ENCODE measurements at places on chromosomes 1 and 21.

DNA sequence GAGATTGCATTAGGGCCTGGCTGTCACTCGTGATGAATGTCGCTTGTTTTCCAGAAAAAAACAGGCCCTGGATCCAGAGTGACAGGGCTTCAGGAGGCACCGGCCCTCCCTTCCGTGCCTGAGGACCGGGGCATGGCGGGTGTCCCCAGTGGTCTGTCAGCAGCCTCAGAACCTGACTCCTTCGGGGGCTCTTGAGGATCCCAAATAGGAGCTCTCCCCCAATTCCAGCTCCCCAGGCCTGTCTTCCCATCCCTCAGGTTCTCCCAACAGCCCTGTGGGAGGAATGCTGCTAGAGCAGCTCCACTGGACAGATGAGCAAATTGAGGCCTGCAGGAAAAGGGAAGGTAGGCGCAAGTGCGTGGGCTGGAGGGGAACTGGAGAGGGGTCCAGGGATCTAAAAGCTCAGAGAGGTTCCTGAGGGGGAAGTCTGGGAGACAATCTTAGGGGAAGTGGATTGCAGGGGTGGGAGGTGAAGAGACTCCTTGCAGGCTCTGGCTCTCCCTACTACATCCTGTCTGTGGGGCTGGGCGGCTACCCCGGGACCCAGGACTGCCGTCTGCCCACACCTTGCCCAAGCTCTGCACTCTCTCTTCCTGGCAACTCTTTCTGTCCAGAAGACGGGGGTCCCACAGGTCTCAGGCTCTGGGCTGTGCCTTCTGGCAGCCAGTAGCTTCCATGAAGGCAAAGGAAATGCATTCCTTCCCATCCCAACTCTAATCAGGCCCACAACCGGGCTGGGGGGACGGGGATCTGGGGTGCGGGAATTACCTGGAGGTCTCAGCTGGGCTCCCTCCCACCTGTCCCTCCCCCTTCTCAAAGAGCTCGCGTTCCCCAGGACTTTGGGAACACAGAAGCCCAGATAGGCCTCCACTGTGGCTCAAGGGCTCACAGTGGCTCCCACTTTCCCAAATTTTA lies 105.7 kb upstream of the CASZ1 start:
- DNase-seq: no peak

DNA sequence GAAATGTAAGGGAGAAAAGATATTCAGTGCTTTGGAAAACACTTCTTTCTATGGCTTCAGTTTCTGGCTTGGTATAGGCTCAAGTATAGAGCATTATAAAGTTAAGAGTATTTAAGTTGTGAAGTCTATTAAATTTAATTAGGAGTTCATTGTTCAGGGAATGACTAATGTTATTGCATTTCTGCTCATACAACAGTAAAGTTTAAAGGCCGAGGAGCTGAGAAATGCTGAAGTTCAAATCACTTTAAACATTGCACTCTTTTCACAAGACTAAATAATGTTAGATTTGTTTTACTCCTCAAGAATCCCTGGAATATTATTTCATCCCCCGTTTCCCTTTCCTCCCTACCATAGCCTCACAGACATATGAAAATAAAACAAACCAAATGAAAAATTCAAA lies 30.1 kb downstream of the RGS5 start:
- DNase-seq: peak; percentile 20

- no peak for DNase-seq
Measured at GRCh38 chr1:12582649-12583048, 35.4 kb downstream of the DHRS3 start.

DNA sequence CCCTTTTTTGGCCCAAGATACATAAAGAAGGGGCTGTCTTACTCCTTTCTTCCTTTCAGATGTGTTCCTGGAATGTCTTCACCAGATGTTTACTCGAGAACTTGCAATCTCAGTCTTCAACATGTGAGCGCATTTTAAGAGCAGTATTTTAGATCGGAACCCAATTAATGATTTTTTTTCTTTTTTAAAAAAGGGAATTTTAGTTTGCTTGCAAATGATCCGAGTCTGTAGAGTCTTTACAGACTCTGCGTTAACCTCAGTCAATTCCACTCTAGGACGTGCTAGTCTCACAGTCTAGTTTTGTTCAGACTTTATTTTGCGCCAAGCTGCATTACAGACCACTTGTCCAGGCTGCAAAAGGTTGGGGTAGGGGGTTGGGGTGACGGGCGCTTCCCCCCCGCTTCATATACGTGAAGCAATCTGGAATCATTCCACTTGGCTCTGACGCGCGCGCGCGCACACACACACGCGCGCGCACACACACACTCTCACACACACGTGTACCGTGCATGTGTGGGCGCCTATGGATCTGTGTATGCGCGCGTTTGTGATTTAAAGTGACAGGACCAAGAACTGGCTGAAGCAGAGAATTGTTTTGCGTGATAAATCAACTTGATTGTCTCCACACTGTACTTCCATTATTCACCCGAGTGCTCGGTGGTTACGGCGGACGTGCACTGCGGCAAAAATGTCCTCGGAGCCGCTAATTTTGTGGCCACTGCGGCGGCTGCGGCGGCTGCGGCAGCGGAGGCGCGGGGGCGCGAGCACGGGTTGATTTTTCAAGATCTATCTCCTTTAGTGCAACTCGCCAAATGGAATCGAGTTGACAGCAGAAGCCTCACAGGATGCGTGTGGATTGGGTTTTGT lies 25.6 kb upstream of the NFIA start:
- DNase-seq: peak; percentile 52

DNA sequence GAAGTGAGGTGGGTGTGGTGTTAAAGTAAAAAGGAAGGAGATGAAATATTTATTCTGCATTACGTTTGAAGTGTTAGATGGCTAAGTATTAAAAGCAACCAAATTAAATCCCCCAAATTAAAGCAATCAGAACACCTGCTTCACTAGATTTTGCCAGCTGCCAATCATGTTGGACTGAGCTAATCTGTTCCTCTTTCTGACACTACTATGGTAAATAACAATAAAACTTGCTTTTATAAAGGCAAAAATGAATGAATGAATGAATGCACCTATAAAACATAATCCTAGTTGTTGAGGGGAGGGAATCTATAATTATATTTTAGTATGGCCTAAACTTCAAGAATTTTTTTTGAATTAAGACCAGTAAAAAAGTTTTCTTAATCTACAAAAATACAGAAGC lies 51.0 kb downstream of the RAB3GAP2 start:
- no peak for DNase-seq

GRCh38 chr1:77047575-77047974 lies 171.7 kb downstream of the PIGK start:
- no peak for DNase-seq

GRCh38 chr1:57843760-57844159 lies 419.9 kb upstream of the DAB1 start:
- peak; percentile 26 for DNase-seq

- no peak for DNase-seq
Measured at GRCh38 chr1:109804660-109805059, 40.9 kb upstream of the EPS8L3 start.

- no peak for DNase-seq
Measured at GRCh38 chr1:228279722-228280105, 71.9 kb downstream of the OBSCN start.

- DNase-seq: peak; percentile 70
Measured at GRCh38 chr1:242004751-242005495, 6.0 kb upstream of the MAP1LC3C start.

Data from EL (cell line).